ENCODE measurements at places on chromosomes 13 and 19.

DNA sequence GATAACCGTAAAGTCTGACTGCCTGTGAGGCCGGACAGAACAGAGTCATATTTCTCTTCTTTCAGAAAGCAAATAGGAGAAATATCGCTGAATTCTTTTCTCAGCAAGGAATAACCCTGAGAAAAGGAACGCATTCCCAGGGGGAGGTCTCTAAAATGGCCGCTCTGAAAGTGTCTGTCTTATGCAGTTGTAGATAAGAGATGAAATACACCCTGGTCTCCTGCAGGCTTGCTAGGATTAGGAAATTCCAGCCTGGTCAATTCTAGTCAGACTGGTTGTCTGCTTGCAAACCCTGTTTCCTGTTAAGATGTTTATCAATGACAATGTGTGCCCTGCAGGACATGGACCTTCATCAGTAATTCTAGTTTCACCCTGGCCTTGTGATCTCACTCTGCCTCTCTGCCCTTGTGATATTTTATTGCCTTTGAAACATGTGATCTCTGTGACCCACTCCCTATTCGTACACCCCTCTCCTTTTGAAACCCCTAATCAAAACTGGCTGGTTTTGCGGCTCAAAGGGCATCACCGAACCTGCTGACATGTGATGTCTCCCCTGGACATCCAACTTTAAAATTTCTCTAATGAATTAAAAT lies 934.8 kb upstream of the SPRY2 start:
- DNase-seq, result no peak

- DNase-seq, result no peak
Measured at GRCh38 chr19:4367781-4368127, 24.4 kb downstream of the MPND start.

DNA sequence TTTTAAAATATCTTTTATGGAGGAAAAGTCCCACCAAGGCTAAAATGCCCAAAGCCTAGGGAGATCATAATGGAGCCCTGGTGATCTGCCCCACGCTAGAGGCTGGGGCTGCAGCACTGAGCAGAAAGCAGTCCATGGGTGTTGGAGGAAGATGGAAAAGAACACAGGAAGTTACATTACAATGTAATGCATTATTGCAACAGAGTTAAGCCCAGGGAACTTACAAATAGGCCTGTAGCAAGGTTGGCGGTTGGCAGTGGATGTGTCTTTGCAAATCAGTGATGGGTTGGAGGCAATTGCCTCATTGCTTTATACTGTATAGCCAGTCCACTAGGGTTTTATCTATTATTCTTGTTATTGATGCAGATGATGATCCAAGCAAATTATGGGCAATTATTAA lies 399.9 kb downstream of the NDFIP2 start:
- DNase-seq, result no peak

GRCh38 chr13:61988810-61989209 lies 573.2 kb upstream of the PCDH20 start:
- DNase-seq, result no peak

GRCh38 chr19:53538378-53539109 lies 599 bp downstream of the ZNF331 start:
- no peak for DNase-seq

DNA sequence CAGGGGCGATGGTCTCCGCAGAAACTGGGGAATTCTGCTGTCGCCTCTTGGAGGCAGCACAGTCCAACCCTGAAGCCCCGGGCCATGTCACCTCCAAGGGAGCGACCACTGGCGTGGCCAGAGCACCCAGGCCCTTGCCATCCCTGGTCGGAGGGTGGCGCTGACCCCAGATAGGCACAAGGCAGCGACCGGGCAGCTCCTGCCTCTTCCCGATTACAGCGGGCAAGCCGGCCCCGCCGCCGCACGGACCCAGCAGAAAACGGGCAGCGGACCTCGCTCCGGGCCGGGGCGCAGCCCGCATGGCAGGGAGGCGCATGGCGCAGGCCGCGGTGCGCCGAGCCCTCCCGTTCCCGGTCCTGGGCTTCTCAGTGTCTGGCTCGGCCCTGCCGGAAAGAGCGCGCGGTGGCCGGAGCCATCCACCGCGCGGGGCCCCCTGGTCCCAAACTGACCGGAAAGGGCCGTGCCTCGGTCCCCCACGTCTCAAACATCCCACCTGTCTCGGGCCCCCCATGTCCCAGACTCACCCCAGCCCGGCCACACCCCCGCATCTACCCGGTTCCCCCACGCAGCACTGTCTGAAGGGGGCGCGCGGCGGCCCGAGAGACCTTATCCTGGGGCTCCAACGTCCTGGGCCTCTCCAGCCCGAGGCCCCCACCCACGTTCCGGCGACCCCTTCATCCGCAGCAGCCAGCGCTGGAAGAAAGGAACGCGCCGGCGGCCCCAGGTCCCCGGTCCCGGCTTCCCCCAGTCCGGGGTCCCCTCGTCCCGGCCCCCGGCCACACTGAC lies 727 bp downstream of the CERS1 start:
- DNase-seq, result peak; percentile 83

GRCh38 chr19:38830039-38830733 lies 1.4 kb downstream of the ECH1 start:
- no peak for DNase-seq

GRCh38 chr19:3151563-3152418 lies 16.0 kb downstream of the GNA15 start:
- DNase-seq, result no peak
